ENCODE measurements at places on chromosomes 2 and 18. TPM values are rescaled to one million over a fixed set of nuclear protein-coding genes. Genes with fewer than 3 reads are reported as not detected.
A peak's percentile ranks its signal among the peaks of the same experiment; 100 is the strongest.

- DNase-seq: no peak
- peak overlapping the region; percentile 73 for H3K27ac ChIP-seq
- no peaks in the 10 kb centered on the region for H3K36me3 ChIP-seq
- H3K27me3 ChIP-seq: no peaks in the 10 kb centered on the region
Measured at GRCh38 chr18:9016633-9017166, 85.8 kb upstream of the NDUFV2 start.

- no peaks in the 10 kb centered on the region for H3K4me1 ChIP-seq
- H3K36me3 ChIP-seq: no peaks in the 10 kb centered on the region
- no peak for DNase-seq
- H3K27me3 ChIP-seq: no peaks in the 10 kb centered on the region
- H3K27ac ChIP-seq: no peak overlapping the region
Measured at GRCh38 chr2:105194022-105194675, 47.4 kb upstream of the GPR45 start.

GRCh38 chr2:27724905-27725701, 46.4 kb upstream of the MRPL33 start:
- H3K4me1 ChIP-seq: no peaks in the 10 kb centered on the region
- H3K36me3 ChIP-seq: no peaks in the 10 kb centered on the region
- DNase-seq: no peak
- H3K27ac ChIP-seq: peak overlapping the region; percentile 70
- H3K27me3 ChIP-seq: no peaks in the 10 kb centered on the region

DNA sequence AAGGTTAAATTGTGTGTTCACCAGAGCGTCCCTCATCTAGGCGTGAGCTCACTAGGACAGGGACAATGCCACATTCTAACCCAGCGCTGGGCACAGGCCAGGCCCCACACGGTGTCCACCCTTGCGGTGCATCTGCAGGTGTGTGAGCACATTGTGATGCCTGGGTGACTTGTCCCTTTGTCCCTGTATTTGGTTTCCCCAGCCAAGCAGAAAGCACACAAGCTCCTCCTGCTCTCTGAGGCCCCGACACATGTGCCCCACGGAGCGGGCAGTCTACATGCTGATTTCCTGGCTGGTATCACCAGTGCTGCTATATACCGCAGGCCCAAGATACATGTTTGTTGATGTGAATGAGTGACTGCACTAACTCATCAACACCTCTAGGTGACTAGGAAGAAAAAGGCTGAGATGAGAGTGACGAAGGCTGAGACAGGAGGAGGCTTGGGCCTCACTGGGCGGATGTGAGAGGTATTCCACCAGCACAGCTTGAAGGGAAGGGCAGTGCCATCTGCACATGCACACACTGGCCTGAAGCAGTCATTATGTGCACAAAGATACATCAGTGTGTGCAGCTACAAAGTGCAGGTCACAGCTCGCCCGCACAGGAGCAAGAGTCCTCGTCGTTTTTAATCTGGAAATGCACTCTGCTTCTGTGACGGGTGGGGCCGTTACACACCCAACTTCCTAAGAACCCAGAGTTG, 205.9 kb downstream of the EIPR1 start:
- H3K36me3 ChIP-seq: no peaks in the 10 kb centered on the region
- H3K27ac ChIP-seq: no peak overlapping the region
- H3K4me3 ChIP-seq: no peak overlapping the region
- H3K27me3 ChIP-seq: no peaks in the 10 kb centered on the region
- DNase-seq: no peak

DNA sequence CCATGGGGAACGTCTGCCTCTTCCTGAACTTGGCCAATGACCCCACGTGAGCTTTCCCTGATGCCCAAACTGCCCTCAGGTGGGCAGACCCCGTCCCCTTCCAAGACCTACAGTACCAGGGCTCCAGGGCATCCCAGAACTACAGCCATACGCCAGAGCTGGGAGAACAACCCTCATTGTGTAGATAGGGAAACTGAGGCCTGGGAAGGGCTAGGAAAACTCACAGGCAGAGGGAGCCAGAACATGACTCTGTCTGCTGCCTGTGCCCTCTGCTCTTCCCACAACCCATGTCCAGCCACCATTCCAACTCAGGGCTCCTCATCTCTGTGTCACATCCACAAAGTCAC, 16.8 kb upstream of the ANKRD53 start:
- peaks cover 3% of the 10 kb centered on the region for H3K27me3 ChIP-seq

The SLC4A5 gene
- 65.9 TPM for total RNA-seq

The FOXD4L1 gene
- not detected for total RNA-seq

The MAP3K19 gene
- 2.7 TPM for total RNA-seq

Measured in prostate gland (tissue), 2 donors.